Tibial nerve (tissue), 4 donors: ENCODE measurements at places on chromosomes 11 and 22. TPM values are rescaled to one million over a fixed set of nuclear protein-coding genes. Genes with fewer than 3 reads are reported as not detected.

DNA sequence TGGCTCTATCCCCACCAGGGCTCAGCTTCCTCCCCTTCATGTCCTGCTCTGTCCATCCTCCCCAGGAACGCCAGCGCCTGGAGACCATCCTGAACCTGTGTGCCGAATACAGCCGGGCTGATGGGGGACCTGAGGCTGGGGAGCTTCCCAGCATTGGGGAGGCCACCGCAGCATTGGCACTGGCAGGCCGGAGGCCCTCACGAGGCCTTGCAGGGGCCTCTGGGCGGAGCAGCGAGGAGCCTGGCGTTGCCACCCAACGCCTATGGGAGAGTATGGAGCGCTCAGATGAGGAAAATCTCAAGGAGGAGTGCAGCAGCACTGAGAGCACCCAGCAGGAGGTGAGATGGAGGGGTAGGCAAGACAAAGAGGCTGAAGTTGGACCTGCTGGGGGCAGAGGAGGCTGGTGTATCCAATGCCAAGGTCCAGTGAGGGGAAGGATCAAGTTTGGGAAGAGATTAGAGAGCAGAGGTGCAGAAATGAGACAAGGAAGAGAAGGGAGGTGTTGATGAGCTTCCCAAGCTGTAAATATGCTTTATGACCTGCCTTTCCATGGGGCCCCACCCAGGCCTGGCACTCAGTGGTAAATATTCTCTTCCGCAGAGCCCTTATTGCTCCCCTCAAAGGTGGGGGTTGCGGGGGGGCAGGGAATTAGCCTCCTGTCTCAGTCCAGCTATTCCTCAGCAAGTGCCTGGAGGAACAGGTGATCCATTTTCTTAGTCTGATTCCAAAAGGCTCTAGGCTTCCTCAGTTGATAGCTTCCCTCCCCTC, 23.9 kb downstream of the PHLDB1 start:
- no peak for DNase-seq

DNA sequence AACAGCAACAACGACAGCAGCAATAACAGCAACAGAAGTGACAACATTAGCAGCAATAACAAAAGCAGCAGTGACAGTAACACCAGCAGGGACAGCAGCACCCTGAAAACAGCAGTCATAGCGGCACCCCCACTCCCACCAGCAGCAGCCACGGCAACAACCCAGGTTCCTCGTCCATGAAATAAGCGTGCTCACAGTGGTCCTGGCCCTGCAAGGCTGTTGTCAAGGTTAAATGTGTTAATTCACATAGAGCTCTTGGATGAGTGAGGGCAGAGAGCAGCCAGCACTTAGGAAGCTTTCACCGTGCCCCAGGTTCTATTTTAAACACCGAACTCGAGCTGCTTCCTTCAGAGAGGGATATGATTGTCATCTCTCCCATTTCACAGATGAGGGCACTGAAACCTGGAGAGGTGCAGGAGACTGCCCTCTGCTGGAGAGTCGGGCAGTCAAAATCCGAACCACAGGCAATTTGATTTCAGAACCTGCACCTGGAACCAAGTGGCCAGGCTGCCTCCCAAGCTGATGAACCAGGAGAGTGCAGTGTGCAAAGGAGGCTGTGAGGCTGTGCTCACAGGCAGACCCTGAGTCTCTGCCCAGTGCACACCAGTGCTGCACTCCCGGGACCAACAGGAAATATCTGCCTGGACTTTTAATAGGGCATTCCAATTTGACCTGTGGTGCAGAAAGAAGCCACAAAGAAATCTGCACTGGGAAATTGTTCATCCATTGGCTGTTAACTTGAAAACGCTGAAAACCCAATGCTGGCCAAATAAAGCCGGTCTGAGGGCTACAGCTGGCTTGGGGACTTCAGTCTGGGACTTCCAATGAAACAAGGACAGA, 22.9 kb upstream of the FGF3 start:
- no peak for DNase-seq

Gene ZC3H7B
- 45.0 TPM for total RNA-seq

Gene NRXN2
- 3.3 TPM for total RNA-seq

Gene AGBL2
- total RNA-seq = 5.9 TPM

Gene HPS4
- 62.3 TPM for total RNA-seq

Gene ABCG4
- total RNA-seq = under 0.01 TPM

GRCh38 chr22:44023404-44024287, 456 bp upstream of the PARVB start:
- DNase-seq = no peak

- no peak for DNase-seq
These were observed 3.3 kb upstream of the TRABD start for GRCh38 chr22:50182176-50183081.

Gene CD3G
- total RNA-seq = 1.4 TPM

Gene ART1
- 2.4 TPM for total RNA-seq

- no peak for DNase-seq
These were observed 165.2 kb downstream of the PGR start for GRCh38 chr11:100964435-100964834.

DNA sequence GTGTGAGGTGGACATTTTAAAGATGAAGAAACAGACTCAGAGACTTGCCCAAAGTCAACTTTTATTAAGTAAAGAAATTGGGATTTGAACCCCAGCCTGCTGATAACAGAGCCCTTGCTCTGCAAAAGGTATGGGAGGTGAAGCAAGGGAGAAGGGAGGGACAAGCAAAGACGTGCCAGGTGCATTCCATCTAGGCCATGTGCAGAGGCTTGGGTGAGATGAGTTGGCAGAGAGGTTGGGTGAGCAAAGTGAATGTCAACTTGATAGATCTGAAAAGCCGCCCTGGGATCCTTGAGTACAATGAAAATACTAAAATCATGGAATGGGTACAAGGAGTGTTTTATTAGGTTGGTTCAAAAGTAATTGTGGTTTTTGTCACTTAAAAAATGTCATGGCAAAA, 341.3 kb downstream of the CADM1 start:
- no peak for DNase-seq

DNA sequence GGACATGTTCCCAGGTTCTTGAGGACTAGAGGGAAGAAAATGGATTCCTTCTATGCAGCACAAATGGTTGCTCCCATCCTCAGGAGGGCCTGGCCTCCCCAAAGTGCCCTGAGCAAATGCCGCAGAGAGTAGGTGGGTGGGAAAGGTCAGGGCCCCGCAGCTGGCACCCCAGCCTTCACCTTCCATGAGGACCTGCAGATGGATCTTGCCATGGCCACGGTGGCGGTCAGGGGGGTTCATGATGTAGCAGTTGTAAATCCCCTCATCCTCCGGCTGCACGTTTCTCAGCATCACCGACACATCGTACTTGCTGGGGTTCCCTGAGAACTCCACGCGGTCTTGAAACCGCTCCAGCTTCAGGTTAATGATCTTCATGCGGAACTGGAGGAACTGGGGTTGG, 8.5 kb downstream of the SCN2B start:
- DNase-seq = no peak

- DNase-seq = no peak
These were observed 4.0 kb downstream of the SULT4A1 start for GRCh38 chr22:43858156-43858895.

- no peak for DNase-seq
These were observed 79.0 kb downstream of the TIMP3 start for GRCh38 chr22:32880505-32880892.

Gene C11orf21
- total RNA-seq = 1.7 TPM

DNA sequence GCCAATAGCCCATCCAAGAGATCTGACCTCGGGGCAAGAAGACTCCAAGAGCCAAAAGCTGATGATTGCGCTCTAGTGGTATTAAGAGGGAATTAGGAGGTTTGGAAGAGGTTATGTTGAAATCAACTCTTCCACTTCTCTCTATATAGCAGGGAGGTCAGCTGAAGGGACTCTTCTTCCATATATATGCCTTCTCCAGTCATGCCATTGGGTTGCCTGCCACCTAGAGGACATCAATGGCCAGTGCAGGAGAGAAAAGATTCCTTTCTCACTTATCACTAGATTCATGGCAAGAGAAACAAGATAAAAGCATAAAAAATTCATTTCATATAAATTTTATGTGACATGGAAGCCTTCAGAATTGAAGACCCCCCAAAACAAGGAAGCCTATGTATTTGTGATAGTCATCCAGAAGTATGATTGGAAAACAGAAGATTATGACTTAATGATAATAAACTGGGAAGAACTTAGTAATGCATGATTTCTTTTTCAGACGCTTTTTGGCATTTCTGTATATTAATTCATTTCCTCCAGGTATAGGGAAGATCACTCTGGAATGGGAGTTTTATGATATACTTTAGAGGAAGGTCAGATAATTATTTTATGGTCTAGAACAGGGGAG, 435.1 kb upstream of the DDI1 start:
- DNase-seq = peak; percentile 24

- DNase-seq = peak; percentile 35
These were observed 98.8 kb downstream of the SNX19 start for GRCh38 chr11:130817330-130817944.

GRCh38 chr22:24157822-24158135, 23.5 kb upstream of the SUSD2 start:
- DNase-seq = no peak

GRCh38 chr22:19378344-19378674, 53.2 kb downstream of the HIRA start:
- no peak for DNase-seq

DNA sequence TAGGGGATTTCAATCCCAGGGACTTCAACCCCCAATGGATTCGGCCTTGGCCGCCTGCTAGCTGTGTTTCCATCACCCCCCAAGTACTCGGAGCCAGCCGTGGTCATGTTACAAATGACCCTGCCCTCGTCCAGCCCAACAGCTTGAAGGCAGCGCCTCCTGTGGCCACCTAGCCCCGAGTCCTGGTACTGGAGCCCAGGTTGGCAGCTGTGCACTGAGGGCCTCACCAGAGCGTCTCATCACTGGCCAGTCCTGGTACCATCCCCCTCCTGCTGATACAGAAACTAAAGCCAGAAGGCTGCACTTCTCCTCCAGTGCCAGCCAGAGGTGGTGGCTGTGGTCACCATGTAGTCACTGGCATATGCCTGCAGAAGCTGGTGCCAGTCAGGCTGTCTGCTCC, 44.9 kb upstream of the FADD start:
- no peak for DNase-seq

Gene TMPRSS13
- not detected for total RNA-seq

DNA sequence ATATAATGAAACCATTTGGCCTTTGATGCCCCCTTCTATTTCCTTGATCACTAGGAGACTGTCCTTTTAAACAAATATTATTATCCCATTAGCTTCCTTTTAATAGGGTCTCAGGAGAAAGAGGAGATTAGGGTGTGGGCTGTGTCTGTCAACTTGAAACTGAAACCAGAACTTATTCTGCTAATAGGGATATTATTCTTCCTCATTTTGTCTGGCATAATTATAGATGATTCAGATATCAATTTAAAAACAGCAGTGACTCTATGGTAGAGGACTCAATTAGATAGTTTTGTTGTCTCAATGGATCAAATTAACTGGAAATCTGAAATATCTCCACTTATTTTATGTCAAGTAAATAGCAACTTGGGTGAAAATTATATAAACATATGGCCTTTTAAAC, 584.9 kb upstream of the CCDC90B start:
- DNase-seq = no peak

DNA sequence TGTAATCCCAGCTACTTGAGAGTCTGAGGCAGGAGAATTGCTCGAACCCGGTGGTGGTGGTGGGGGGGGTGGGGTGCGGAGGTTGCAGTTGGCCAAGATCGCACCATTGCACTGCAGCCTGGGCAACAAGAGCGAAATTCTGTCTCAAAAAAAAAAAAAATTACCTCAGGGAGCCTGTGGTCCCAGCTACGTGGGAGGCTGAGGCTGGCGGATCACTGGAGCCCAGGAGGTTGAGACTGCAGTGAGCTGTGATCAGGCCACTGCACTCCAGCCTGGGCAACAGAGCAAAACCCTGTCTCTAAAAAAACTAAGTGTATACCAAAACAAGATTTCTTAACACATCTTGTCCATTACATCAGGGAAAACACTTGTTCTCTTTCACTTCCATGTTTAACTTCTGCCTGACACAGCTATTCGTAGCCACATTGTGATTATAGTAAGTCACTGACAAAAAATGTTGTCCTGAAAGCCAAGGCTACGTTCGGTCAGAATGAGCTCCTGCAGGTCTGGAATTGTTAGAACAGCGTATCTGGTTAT, 1.4 kb downstream of the TMEM80 start:
- no peak for DNase-seq

Gene TTLL12
- total RNA-seq = 50.4 TPM

DNA sequence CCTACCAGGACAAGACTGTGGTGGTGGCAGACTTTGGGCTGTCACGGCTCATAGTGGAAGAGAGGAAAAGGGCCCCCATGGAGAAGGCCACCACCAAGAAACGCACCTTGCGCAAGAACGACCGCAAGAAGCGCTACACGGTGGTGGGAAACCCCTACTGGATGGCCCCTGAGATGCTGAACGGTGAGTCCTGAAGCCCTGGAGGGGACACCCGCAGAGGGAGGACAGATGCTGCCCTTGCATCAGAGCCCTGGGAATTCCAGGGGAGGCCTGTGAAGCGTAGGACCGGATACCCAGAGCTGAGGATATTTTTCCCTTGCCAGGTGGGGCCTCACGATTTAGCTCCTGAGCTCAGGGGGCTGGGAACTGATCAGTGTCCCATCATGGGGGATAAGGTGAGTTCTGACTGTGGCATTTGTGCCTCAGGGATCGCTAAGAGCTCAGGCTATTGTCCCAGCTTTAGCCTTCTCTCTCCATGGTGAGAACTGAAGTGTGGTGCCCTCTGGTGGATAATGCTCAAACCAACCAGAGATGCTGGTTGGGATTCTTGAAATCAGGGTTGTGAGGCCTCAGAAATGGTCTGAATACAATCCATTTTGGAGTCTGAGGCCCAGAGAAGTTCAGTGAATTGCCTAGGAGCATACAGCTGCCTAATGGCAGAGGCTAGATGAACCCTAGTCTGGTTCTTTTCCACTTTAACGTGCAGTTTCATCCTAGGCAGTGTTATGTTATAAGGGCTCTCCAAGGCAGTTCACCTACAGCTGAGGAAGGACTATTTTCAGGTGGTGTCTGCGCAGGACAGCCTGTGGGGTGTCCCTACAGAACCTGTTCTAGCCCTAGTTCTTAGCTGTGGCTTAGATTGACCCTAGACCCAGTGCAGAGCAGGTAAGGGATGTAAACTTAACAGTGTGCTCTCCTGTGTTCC, 19.5 kb downstream of the PIK3IP1 start:
- no peak for DNase-seq

DNA sequence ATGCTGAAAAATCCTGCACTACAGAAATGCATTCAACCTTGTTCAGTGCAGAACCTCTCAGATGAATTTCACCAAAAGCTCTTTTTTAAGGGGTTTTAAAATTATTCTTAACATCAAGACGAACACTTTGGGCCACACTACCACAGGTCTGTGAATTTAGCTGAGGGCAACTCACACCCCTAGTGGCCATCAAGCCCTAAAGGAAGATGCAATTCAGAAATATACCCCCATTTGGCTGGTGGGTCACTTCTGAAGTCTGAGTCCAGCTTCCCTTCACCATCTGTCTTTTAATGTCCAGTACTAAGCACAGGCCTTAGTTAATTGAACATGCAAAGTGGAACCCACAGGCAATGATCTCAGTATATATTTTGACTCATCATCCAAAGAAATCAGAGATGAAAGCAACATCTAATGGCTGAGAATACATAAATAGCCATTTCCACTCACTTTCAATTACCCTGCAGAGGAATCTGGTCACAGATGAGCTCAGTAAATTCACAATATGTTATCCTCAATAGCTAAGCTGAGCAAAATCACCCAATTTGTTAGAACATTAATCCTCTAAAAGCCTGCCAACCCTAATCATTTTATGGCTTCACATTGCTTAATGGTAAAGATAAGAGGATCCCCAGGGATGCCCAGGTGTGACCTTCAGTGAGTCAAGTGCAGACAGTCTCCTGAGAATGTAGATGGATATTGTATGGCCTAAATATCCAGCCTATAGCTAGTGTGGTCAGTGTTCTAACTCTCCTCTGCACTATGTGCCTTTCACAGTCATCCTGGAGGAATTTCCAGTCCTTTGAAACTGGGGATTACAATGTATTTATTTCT, 50.3 kb downstream of the FAM76B start:
- DNase-seq = no peak
